ENCODE measurements at places on chromosomes 5 and 9.

DNA sequence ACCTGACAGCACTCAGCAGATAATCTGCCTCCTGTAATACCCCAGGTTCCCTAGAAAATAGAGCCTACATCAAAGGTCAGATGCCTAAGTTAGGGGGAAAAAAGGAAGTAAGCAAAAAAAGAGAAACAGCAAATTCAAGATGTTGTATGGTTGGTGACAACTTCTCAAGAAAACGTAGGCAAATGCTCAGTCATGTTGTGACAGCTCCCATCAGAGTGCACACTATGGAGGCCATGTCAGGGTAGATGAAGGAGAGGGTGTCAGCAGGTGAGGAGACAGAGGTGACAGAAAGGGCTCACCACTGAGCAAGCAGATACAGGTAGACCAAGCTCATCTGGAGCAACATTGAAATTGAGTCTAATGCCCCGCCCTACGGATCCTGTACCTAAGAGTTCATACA, 356.8 kb upstream of the BRINP1 start:
- DNase-seq = no peak

- DNase-seq = no peak
Measured at GRCh38 chr5:378301-378891, 56.9 kb downstream of the AHRR start.

- no peak for DNase-seq
Measured at GRCh38 chr9:137320555-137321384, 18.7 kb upstream of the NRARP start.

- no peak for DNase-seq
Measured at GRCh38 chr5:169657127-169657526, 20.1 kb downstream of the DOCK2 start.

DNA sequence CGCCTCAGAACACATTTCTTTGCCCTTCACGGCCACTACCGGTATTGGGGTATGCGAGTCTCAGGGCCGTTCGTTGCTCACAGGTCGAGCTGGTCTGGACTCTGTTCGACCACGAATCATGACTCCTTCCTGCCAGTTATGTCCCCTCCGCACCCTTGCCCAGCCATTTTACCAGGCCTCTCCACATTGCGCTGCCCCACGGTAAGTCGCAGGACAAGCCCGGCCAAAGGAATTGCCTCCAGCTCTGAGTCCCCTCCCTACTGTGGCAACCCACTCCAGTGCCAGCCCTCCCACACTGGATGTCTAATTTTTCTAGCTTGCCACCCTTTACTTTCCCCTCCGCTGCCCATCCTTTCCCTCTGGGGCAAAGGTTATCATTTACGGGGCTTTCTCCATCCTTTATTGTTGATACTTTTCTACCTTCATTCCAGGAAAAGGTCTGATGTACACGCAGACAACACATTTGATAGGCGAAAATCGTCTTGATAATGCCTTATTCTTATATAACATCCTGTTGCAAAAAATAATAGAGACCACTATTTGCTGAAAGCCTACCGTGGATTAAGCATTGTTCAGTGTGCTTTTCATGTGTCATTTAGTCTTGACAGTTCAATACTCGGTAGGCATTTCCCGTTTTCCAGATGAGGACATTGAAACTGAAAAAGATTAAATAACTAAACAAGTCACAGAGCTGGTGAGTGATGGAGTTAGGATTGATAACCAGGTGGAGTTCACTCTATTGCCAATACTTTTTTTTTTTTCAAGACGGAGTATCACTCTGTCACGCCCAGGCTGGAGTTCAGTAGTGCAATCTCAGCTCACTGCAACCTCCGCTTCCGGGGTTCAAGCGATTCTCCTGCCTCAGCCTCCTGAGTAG, 958 bp upstream of the HSPA5 start:
- DNase-seq = no peak

GRCh38 chr5:173435447-173435846, 107.2 kb upstream of the STC2 start:
- DNase-seq = no peak

DNA sequence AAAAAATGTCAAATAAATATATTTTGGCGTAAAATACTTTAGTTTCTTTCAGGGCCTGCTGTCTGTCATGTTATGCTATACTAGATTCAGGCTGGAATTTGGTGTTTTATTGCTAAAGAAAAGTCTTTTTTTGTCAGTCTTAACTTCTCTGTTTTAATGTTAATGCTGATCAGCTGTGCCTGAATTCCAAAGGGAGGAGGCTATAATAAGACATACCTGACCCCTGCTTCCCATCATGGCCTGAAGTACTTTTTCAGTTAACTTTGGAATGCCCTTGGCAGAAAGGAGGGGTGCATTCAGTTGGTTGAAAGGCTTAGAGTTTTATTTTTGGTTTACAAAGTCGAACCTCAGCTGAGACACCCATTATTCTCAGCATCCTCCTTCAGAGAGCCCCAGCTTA, 58.1 kb upstream of the PANK3 start:
- no peak for DNase-seq

DNA sequence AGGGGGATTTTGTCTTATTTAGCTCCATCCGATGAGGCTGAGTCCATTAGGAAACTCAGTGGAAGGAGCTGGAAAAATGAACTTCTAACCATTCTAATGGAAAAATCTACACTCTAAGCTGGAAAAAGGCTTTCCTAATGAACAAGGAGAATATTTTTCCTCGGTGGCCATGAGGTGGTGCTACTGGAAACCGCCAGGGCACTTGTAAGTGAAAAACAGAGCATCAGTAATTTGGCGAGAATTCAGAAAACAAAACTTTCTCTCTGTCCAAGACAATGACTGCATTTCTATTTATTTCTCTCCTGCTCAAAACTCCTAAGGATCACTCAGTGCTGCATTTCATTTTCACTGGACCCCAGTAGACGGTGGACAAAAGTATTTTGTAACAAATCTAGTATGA, 237.6 kb downstream of the TENT4A start:
- no peak for DNase-seq

- no peak for DNase-seq
Measured at GRCh38 chr5:150490296-150490669, 17.6 kb upstream of the NDST1 start.

- DNase-seq = no peak
Measured at GRCh38 chr5:14715481-14715880, 51.0 kb downstream of the OTULIN start.

- no peak for DNase-seq
Measured at GRCh38 chr9:131082774-131083512, 13.4 kb upstream of the AIF1L start.

DNA sequence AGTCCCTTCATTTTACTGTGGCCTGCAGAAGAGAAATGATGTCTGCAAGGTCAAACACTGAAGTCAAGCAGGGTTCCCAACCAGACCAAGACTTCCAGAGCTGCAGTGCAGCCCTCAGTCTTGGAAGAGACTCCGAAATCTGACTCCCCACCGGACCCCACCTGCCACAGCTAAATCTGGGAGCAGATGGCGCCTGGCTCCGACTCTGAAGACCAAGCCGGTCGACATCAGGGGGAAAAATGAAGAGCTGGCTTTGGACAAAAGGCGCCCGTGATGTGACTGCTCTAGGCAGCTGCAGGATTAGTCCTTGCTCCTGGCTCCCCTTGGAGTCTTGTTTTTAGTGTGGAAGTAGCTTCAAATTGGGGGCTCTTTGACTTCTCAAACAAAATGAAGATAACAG, 72.4 kb upstream of the ZNF622 start:
- DNase-seq = no peak

- no peak for DNase-seq
Measured at GRCh38 chr9:98619788-98620187, 88.9 kb downstream of the GABBR2 start.
